ENCODE measurements at places on chromosomes 7 and 10.

- DNase-seq = no peak
Observed at GRCh38 chr10:12690525-12691126, 310.9 kb downstream of the CCDC3 start.

GRCh38 chr10:87860156-87860795 lies 3.1 kb downstream of the KLLN start:
- DNase-seq = peak; percentile 79

DNA sequence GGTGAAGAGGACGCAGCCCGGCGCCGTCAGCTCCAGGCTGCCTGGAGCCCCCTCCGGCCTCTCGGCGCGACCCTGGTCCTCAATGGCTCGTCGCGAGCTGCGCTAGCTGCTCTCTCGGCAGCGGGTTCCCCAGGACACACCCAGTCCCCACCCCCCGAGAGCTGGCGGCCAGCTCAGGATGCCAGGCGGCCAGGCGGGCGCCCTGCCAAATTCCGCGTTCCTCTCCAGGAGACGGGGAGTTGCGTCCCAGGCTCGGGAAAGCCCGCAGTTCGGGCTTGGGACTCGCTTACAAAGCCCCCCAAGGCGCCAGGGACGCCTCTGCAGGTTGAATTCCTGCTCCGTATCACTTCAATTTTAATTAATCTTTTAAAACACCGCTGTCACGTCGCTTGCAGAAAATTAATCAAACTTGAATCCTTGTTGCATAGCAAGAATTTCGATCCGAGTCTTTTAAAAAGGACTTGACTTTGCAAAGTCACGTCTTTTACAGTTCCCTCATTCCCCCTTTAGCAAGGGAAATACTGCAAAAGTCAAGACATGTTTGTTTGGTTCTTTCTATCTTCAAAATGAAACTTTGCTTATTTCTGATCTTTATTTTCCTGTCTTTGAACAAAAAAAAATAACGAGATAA lies 28.2 kb downstream of the SKIDA1 start:
- peak; percentile 84 for DNase-seq

GRCh38 chr7:79149831-79150230 lies 303.6 kb downstream of the MAGI2 start:
- DNase-seq = no peak

DNA sequence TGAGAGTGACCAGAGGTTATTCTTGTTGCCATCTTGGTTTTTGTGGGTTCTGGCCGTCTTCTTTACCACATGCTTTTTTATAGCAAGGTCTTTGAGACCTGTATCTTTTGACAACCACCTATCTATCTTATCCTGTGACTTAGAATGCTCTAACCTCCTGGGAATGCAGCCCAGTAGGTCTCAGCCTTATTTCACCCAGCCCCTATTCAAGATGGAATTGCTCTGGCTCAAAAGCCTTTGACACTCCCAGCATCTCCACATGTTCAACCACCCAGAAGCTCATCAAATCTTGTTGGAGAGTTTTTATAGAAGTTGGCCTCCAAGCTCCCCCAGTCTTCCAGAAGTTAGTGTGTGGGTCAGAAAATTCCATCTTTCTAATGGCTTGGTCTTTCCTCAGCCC lies 464.3 kb upstream of the NRP1 start:
- DNase-seq = no peak

GRCh38 chr10:6985644-6986043 lies 405.6 kb upstream of the PRKCQ start:
- no peak for DNase-seq

DNA sequence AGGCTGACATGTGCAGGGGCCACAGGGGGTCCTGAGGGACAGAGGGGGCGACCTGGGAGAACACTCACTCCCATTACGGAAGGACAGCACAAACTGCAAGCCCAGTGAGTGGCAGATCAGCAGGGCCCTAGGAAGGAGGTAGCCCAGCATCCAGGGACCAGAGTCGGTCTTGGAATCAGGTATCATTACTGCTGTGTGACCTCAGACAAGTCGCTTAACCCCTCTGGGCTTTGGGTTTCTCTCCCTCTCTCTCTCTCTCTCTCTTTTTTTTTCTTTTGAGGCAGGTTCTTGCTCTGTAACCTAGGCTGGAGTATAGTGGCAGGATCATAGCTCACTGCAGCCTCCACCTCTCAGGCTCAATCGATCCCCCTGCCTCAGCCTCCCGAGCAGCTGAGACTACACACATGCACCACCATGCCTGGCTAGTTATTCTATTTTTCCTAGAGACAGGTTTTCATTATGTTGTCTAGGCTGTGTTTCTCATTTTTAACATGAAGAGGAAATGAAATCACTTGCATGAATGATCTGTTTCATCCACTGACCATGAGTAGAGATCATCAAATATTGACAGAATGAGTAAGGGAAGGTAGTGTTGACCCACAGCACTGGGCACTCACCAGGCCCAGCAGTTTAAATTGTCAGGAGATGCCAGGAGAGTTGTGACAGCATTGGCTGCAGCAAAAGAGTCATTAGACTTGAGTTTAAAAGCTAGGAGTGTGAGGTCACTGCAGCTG lies 49.4 kb downstream of the BUB3 start:
- DNase-seq = no peak

DNA sequence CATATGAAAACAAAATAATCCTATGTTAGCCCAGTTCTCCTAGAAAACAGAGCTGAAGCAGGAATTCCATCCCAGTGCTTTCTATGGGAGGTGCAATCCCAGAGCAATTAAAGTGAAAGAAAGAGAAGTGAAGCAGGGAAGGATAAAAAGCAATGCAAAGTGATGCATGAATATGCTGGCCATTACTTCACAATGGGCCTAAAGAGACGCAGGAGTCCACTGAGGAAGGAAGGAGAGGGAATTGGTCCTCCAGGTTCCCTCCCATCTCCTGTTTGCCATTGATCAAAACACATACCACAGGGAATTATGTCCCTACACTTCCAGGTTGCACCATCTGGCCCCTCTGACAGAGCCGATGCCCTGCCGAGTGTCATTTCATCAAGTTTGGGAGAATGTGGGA lies 392.2 kb upstream of the NFE2L3 start:
- DNase-seq = no peak

DNA sequence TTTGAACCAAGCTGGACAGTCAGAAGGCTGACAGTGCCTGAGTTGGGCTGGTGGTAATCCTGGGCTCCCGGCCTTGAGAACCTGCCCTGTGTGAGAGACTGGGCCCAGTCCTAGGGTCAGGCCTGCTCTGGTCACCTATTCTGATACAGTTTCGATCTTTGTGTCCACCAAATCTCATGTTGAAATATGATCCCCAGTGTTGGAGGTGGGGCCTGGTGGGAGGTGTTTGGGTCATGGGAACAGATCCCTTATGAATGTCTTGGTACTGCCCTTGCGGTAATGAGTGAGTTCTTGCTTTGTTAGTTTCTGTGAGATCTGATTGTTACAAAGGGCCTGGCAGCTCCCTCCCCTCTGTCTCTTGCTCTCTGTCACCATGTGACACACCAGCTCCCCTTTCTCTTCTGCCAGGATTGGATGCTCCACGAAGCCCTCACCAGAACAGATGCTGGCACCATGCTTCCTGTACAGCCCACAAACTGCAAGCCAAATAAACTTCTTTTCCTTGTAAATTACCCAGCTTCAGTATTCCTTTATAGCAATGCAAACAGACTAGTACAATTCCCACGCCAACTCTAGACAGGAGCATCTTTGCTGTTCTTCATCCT lies 111.8 kb upstream of the ZNF438 start:
- no peak for DNase-seq

GRCh38 chr10:10418387-10418786 lies 599.3 kb upstream of the CELF2 start:
- DNase-seq = no peak

DNA sequence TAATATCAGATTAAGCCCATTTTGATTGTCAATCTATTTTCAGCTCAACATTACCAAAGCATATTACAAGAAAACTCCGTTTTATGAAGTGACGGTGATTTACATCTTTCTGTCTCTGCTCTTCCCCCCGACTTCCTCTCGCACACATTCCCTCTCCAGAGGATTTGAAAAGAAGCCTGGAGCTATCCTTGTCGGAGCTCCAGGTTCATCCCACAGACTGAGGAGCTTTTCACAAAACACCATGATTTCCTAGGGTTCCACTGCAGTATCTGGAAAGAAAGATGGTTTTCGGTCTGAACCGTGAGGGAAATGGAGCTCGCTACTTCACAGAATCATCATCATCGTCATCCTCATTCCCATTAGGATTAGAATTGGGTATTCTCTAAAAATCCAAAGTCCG lies 655.5 kb upstream of the MGMT start:
- no peak for DNase-seq

GRCh38 chr10:61406242-61406641 lies 46.9 kb downstream of the TMEM26 start:
- DNase-seq = peak; percentile 73

DNA sequence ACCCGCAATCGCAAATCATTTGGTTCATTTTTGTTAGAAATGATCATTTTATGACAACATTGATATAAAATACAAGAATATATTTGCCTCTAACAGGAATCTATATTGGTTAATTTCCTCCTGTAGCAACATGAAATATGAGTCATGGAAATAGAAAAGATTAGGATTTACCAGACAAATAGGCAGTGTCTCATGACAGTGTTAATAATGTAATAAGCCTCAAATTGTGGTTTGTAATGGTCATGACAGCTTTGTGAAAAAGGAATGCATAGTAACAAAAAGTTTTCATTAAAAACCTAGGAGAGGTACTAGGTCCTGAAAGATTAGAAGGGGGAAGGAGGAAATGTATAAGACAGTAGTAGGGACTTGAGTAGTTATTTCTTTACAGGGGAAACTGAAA lies 7.9 kb upstream of the SLK start:
- peak; percentile 14 for DNase-seq

DNA sequence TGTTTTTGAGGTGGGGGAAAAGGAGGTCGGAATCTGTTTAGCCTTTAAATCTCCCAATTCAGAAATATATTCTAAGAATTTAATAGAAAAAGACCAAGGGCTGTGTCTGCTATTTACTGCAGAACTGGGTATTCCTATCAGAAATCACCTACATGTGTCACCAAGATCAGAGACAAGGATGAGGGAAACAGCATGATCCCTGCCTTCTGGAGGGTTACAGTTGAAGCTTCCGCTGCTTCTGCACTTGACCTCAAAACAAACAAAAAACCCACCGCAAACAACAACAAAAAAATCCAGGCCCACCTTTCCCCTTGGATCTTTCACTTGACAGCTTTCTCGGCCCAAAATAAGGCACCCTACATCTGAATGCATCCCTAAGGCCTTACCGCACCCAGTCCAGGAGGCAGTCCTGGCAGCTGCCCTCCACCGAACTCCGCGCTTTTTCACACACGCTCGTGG lies 750 bp upstream of the CDK14 start:
- peak; percentile 11 for DNase-seq

DNA sequence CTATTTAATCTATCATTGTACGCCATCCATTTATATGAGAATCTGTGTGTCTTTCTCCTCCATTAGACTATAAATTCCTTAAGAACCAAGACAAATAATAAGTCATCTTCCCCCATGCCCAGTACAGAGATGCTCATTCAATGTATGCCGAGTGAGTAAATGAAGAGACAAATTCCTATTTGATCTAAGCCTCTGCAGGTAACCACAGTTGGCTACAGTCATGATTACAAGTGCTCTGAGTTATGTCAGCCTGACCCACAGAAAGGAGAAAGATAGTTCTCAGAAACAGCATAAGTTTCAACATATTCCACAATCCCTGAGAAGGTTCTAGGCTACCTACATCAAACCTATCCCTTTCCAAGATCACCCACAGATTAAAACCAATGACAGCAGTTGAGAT lies 46.1 kb downstream of the MPP7 start:
- DNase-seq = no peak

DNA sequence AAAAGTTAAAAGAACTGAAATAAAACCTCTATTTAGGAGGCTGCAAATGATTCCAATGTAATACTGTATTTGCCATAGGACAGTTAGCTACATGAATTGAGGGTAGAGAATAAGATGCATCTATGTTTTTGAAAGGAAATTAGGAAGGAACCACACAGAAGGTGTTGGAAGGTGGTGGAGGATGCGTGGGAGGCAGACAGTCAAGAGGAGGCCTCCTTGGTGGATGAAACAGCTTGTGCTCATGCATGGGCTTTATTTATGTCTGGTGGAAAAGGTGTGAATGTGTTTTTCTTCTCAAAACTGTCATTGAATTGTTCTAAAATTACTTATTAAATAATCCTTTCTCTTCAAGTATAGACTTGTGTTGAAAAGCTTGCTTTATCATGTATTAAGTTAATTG lies 314.4 kb upstream of the NPSR1 start:
- DNase-seq = no peak

GRCh38 chr7:156886020-156886795 lies 6.8 kb downstream of the LMBR1 start:
- DNase-seq = no peak

GRCh38 chr10:98919899-98920298 lies 315.8 kb downstream of the HPSE2 start:
- DNase-seq = no peak

DNA sequence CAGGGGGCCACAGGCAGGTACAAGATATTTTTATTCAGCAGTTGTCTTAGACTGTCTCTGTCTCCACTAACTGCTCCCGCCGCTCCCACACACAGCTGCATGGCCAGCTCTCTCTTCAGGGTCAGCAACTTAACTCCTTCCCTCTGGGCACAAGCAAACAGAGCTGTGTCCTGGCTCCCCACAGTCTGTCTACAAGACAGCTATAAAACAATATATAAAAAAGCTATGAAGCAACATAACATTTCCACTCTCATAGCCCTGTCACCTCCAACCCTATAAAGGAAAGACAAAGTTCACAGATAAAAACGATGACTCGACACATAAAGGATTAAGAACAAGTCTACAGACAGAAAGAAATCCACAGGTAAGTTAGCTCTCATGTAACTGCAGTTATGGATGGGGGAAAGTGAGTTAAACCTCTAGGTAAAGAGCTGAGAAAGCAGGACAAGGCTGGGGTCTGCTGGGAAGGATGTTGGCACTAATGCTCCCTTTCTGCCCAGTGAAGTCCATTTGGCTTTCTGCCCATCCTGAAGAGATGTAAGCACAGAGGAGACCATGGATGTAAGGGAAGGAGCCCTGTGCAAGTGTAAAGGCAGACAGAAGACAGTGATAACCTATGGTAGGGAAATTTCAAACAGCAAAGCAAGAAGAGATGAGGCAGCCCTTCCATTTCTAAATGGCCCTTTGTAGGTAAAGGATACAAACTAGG lies 27.0 kb downstream of the RAPGEF5 start:
- DNase-seq = no peak

Data from fibroblast of skin of right quadriceps (primary cell).